ENCODE measurements at places on chromosomes 7 and 10. TPM values are rescaled to one million over a fixed set of nuclear protein-coding genes. Genes with fewer than 3 reads are reported as not detected.

GRCh38 chr10:124056337-124056980 lies 36.9 kb downstream of the CHST15 start:
- no peak overlapping the region for H3K4me3 ChIP-seq
- no peaks in the 10 kb centered on the region for H3K27me3 ChIP-seq
- H3K27ac ChIP-seq: no peak overlapping the region
- no peaks in the 10 kb centered on the region for H3K36me3 ChIP-seq
- H3K4me1 ChIP-seq: no peaks in the 10 kb centered on the region

DNA sequence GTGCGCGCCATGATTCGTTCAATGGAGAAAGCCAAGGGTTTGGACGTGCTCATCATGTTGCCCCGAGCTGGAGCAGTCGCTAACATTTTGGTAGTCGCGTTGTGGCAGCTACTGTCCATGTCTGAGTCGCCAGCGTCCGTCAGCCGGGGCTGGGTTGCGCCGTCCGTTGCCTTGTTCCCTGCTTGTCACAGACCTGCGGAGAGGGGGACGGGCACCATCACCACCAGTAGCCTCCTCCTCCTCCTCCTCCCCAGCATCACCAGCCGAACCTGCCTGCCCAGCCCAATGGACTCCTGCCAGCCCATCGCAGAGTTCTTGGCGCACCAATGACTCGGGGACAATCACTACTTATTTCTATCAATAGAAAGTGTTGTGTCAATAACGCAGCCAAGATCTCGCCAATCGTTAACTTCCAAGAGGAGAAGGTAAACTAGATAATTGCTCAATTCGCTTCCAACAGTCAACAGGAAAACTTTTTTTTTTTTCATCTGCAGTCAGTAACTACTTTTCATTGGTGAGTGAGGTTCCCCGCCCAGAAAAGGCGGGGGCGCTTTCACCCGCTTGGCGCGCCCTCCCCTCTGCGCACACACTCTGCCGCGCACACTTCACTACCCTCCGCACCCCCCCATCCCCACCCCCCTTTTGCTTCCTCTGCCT lies at the start of gene FEZF1:
FEZF1 (minus strand) TSS at position 432 of the 657 bp plus-strand sequence; CDS start at position 119, 313 bp downstream.
- no peak within 1 kb of the TSS for H3K4me3 ChIP-seq
- H3K27ac ChIP-seq: no peak within 1 kb of the TSS
- peaks cover 14% of the 10 kb centered on the region for H3K27me3 ChIP-seq
- DNase-seq: no peak
- H3K36me3 ChIP-seq: no peaks in the 10 kb centered on the region

GRCh38 chr7:155341463-155341983 lies 43.8 kb downstream of the INSIG1 start:
- H3K4me3 ChIP-seq: no peak overlapping the region
- DNase-seq: no peak
- H3K4me1 ChIP-seq: no peaks in the 10 kb centered on the region
- no peaks in the 10 kb centered on the region for H3K36me3 ChIP-seq
- no peak overlapping the region for H3K27ac ChIP-seq
- peaks cover 8% of the 10 kb centered on the region for H3K27me3 ChIP-seq

DNA sequence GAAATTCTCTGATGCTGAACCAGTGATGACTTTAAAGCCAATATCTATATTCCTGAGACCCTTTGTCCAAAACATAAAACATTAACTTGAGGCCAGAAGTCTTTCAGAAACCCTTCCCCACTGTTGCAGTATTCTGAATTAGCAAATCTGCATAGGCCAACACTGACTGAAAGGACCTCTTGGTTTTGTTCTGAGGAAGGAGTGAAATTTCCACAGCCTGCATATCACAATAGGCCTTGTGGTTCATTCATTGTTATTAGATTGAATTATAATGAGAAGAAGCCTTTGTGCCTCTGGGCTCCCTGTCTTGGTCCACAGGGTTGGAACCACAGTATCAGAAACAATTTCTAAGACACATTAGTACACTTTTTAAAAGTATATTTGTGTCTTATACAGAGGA lies 90.3 kb downstream of the CCNY start:
- H3K36me3 ChIP-seq: no peaks in the 10 kb centered on the region
- no peak overlapping the region for H3K4me3 ChIP-seq
- no peak for DNase-seq
- peaks cover 8% of the 10 kb centered on the region for H3K4me1 ChIP-seq

GRCh38 chr10:124012991-124013390 lies 80.4 kb downstream of the CHST15 start:
- H3K36me3 ChIP-seq: no peaks in the 10 kb centered on the region
- no peaks in the 10 kb centered on the region for H3K4me1 ChIP-seq
- H3K27ac ChIP-seq: no peak overlapping the region
- no peaks in the 10 kb centered on the region for H3K27me3 ChIP-seq

DNA sequence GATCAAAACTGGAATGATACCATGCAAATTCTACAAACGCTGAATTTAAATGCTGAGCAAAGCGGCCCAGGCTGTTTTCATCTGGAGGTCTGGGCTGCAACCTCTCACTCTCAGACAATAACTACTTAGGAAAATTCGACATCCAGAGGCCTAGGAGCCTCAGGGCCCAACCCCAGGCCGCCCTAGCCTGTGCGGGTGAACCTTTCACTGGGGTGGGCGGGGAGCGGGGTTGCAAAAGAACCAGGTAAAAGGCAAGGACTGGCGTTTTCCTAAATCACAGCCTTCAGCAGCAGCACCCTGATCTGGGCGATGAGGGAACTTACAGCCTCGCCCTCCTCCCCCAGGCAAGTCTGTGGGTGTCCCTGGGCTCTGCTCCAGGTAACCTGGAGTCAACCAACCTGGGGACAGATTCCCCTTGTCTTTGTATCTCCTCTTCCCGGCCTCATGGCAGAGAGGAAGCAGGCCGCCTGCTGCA lies 33.4 kb downstream of the CALML5 start:
- H3K27ac ChIP-seq: peak overlapping the region; percentile 64
- peaks cover 39% of the 10 kb centered on the region for H3K4me1 ChIP-seq
- DNase-seq: peak; percentile 19
- H3K4me3 ChIP-seq: peak overlapping the region; percentile 18
- 0 out of 2 replicates have a peak, but pooled peaks cover 4% of the 10 kb centered on the region for H3K36me3 ChIP-seq

GRCh38 chr7:47358357-47358756 lies 223.6 kb downstream of the TNS3 start:
- peaks cover 21% of the 10 kb centered on the region for H3K36me3 ChIP-seq
- H3K27me3 ChIP-seq: no peaks in the 10 kb centered on the region
- DNase-seq: no peak
- no peak overlapping the region for H3K4me3 ChIP-seq

DNA sequence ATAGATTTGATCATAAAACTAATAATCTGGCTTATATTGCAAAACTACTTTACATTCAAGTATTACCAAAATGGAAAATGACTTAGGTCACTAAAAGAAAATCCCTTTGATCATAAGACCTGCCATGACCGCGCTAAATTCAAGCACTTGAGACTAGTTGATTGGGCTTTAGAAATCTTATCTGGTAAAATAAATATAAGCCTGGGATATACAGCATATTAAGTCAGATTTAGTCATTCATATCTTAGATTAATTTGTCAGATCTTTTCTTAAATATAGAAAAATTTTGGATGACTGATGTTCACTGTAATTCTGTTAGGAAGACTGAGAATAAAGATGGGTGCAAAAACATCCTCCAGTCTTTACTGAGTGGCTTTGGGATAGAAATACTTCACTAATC lies 450.0 kb downstream of the HTR7 start:
- no peaks in the 10 kb centered on the region for H3K36me3 ChIP-seq
- no peaks in the 10 kb centered on the region for H3K27me3 ChIP-seq
- DNase-seq: no peak
- no peak overlapping the region for H3K4me3 ChIP-seq
- no peak overlapping the region for H3K27ac ChIP-seq

DNA sequence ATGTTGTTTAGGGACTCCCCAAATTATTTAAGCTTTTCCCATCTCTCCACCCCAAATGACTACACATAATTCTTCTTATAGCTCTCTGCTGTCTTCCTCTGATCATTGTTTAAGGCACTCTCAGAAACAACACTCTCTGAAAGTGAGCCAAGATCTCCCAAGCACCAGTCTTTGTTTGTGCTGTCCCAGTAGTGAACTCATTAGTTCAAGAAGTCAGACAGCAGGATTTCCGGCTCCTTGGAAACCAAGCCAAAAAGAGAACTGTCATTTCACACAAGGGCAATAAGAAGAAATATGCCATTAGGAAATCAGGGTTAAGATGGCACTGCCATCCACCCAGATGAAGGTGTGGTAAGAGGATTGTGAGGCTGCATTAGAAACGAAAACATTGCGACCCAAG lies 83.1 kb downstream of the FZD1 start:
- no peaks in the 10 kb centered on the region for H3K36me3 ChIP-seq
- H3K27me3 ChIP-seq: no peaks in the 10 kb centered on the region
- no peak for DNase-seq
- no peak overlapping the region for H3K4me3 ChIP-seq
- no peak overlapping the region for H3K27ac ChIP-seq

GRCh38 chr7:11155883-11156282 lies 182.2 kb downstream of the PHF14 start:
- H3K4me3 ChIP-seq: no peak overlapping the region
- no peak overlapping the region for H3K27ac ChIP-seq
- 0 out of 2 replicates have a peak, but pooled peaks cover 2% of the 10 kb centered on the region for H3K36me3 ChIP-seq
- no peaks in the 10 kb centered on the region for H3K4me1 ChIP-seq
- H3K27me3 ChIP-seq: no peaks in the 10 kb centered on the region
- DNase-seq: no peak

DNA sequence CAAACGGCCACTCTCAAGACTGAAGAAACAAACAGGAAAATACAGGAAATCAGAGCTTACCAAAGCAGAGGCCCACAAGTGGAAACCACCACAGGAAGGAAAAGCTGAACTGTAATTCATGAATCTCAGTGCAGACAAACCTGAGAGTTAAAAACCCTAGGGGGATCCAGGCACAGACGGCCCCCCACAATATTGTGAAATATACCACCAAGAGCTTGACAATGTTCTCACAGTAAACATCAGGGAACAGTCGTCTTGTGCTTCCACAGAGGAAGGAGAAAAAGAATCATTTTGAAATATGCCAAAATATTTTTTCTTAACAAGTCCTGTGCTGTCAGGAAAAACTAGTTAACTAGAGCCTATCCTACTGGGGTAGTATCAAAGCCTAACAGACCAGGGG lies 68.2 kb upstream of the NRG3 start:
- no peaks in the 10 kb centered on the region for H3K27me3 ChIP-seq
- no peaks in the 10 kb centered on the region for H3K4me1 ChIP-seq
- no peak for DNase-seq
- H3K27ac ChIP-seq: no peak overlapping the region

DNA sequence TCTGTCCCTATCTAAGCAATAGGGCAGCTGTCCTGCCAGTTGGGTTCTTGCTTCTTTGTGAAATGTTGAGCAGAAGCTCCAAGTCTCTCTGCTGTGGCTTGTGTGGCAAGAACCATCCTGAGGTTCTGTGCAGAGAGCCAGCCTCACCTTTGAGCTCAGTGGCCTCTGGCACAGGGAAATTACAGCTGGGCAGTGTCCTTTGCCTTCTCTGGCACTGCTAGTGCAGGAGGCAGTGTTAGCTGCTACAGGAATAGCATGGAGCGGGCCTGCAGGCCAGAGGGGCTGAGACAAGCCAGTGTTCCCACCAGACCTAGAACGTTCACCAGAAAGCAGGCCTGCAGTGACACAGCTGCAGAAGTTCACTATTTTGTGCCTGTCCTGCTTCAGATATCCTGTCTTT lies 1.8 kb downstream of the PRXL2A start:
- no peak overlapping the region for H3K27ac ChIP-seq
- no peak overlapping the region for H3K4me3 ChIP-seq
- peaks cover 4% of the 10 kb centered on the region for H3K36me3 ChIP-seq
- no peaks in the 10 kb centered on the region for H3K27me3 ChIP-seq

DNA sequence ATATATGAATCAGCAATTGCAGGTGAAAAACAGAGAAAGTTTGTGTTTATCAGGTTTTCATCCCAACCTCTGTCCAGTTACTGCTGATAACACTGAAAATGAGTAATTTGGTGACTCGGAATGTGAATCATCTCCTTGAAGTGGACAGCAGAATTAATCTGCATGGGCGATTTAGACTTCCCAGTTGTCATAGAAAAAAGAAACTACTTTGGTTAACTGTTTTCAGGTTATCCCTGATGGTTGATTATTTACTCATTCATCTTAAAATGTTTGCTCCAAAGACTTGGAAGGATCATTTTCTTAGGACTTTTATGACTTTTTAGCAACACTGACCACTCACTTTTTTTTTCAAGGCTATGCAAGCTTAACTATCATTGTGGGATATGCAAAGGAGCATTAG lies 504.1 kb upstream of the ANKRD30A start:
- no peaks in the 10 kb centered on the region for H3K27me3 ChIP-seq
- DNase-seq: no peak
- H3K4me3 ChIP-seq: no peak overlapping the region
- H3K36me3 ChIP-seq: no peaks in the 10 kb centered on the region
- no peak overlapping the region for H3K27ac ChIP-seq

DNA sequence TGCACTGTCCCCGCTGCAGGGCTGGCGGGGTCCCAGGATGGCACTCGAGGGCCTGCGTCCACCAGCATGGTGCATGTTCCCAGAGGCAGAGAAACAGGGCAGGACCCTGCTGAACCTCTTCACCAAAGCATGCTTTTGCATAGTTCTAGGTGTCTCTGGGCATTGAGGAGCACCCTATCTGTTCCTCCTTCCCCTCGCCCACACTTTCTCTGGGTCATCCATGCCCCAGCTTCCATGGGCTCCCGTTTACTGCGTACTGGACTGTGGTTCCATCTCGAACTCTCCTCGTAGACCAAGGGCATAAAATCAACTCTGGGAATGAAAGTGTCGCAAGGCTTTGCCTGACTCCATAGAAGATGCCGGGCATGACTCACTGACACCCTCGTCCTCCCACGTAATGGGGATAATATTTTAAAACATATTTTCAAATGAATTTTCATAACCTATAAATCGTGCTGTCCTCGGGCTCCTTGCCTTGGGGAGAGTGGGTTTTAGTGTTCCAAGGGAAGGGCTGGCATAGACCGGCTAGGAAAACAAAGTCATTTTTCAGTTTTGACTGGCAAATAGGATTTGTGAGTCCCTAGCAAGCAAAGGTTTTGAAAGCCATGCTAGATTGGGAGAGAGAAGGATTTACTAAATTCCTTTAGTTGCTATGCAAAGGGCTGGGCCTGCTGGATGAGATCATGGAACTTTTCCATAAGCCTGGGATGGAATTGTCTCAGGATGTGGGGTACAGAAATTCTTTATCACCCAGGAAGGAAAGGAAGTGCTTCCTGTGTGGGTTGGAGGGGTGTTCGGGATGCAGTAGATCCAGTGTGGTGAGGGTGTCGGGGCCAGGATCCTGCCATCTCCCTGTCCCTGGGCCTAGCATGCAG lies 498.7 kb upstream of the MKI67 start:
- H3K27me3 ChIP-seq: no peaks in the 10 kb centered on the region
- no peaks in the 10 kb centered on the region for H3K4me1 ChIP-seq
- H3K4me3 ChIP-seq: no peak overlapping the region
- no peak overlapping the region for H3K27ac ChIP-seq
- DNase-seq: no peak
- no peaks in the 10 kb centered on the region for H3K36me3 ChIP-seq

Gene CACNB2
- total RNA-seq: not detected

Gene NUTM2B
- 0.51 TPM for total RNA-seq

Gene PWWP2B
- total RNA-seq: 0.57 TPM

Gene CYP2C19
- not detected for total RNA-seq

Gene FGFBP3
- total RNA-seq: 0.53 TPM

Gene NPC1L1
- not detected for total RNA-seq
